ENCODE measurements at places on chromosomes 12 and 14.

GRCh38 chr12:107903341-107904061 is 129.0 kb downstream of the ASCL4 start:
- no peak for DNase-seq

GRCh38 chr12:92337128-92337527 is 191.5 kb upstream of the BTG1 start:
- no peak for DNase-seq

DNA sequence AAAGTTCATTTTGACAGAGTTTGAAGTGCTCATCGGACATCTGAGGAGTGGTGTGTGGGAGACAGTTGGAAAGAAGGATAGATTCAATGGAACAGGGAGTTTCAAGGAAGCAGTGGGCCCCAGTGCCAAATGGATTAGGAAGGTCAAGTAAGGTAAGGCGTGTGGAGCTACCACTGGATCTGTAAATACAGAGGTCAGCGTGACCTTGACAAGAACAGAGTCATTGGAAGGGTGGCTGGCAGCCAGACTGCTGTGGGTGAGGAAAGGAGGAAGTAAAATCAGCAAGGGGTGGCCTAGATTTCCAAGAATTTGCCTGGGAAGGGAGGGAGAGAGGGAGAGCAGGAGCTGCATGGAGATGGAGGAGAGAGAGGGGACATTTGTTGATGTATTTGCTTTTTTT is 68.2 kb upstream of the IGF1 start:
- no peak for DNase-seq

DNA sequence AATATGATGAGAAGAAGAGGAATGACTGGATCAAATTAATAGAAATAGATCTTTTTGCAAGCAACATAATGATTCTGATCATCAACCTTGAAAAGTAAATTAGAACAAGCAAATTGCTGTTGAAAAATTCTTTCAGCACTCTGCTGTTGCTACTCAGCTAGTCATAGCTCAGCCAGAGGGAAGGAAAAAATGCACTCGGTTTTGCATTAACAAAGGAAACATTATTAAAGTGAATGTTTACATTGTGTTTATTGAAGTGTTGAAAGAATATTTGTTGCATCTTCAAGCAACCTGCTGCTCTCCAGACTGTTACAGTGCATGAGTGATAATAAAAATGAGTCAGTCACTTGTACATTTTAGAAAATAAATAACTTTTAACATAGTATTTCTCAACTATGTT is 26.5 kb downstream of the AP5M1 start:
- DNase-seq, result no peak

- DNase-seq, result peak; percentile 16
These were observed 27.3 kb upstream of the ADIPOR2 start for GRCh38 chr12:1663440-1664132.

GRCh38 chr12:93056971-93057535 is 128.0 kb upstream of the EEA1 start:
- DNase-seq, result no peak

DNA sequence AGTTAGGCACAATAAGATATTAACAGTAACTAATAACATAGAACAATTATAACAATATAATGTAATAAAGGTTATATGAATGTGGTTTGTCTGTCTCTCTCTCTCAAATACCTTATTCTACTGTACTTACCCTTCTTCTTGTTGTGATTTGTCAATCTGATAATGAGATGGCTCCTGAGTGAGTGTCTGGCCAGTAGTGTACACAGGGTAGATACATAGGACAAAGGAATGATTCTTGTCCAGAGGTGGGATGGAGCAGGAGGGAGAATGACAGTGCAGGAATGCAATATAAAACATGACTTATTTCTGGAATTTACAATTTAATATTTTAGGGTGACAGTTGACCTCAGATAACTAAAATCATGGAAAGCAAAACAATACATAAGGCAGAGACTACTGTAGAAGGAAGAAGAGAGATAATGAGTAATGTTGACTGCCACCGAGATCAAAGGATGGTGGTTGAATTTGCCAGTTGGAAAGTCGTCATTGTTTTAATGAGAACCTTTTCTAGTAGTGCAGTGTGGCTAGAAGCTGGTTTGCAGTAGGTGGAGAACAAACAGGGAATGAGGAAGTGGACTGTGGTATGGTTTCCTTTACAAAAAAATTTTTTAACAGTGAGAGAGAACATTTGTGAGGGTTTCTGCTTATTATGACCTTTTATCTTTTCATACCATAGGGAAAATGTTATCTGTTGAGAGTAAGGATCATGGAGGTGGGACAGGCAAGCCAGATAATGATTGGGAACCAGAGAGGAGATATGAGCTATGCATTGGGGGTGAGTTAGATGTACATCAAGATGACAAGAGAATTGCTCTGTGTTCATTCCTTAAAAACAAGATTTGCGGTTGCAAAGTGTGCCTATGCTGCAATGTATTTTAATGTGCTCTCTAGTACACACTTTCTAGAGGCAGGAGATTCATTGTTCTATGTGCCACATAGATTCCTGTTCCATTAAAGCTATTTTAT is 458.3 kb downstream of the BTG1 start:
- peak; percentile 5 for DNase-seq

DNA sequence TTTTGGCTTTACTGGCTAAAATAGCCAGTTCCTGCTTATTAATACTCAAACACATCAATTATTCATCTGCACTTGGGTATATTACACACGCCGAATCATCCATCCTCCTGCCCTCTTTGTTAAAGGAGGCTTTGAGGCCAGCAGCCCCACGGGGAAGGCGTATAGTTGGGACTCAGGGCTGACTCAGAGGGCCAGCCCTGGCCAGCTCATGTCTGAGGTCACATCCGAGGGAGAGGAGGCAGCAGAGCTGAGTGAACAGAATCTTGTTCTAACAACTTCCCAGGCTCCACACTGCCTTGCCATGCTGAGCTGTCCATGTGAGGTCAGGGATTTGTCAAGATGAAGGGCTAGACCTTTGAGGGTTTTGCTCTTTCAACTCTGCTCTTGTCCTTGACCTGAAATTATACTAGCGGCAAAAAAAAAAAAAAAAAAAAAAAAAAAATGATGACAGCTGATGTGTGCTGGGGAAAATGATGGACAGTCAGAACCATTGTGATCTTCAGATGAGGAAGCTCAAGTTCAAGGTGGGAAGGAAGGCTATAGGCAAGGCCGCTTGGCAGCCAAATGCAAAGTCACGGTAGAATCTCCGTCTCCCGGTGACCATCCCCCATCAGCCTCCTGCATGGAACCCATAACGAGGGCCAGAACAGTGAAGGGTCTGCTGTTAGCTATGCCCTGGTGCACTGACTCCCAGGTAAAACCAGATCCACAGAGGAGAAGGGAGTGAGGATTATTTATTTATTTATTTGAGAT is 12.5 kb upstream of the MARK3 start:
- DNase-seq, result no peak

GRCh38 chr14:60655119-60655897 is 6.0 kb upstream of the SIX1 start:
- DNase-seq, result no peak

DNA sequence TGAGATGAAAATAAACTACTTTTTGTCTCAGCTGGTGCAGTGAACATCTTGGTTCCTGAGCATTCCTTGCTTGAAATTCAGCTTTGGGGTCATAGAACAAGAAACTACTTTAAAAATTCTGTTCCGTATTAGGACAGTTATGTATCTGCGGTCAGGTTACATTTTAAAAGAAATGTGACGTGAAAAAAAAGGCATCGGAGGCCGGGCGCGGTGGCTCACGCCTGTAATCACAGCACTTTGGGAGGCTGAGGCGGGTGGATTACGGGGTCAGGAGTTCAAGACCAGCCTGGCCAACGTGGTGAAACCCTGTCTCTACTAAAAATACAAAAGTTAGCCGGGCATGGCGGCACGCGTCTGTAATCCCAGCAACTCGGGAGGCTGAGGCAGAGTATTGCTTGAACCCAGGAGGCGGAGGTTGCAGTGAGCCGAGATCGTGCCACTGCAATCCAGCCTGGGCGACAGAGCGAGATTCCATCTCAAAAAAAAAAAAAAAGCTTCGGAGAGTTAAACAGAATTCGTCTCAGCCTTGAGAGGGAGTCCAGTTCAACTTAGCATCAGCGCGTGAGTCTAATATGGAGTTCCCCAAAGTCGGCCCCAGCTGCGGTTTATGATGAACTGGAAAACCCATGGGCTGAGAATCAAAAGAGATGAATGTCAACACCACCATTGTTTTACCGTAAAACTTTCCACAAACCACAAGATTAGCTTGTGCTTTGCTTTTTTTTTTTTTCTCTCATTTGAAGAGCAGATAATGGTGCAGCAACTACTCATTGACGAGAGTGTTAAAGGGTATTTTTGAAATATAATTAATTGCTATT is 2.1 kb upstream of the SLC2A13 start:
- no peak for DNase-seq

DNA sequence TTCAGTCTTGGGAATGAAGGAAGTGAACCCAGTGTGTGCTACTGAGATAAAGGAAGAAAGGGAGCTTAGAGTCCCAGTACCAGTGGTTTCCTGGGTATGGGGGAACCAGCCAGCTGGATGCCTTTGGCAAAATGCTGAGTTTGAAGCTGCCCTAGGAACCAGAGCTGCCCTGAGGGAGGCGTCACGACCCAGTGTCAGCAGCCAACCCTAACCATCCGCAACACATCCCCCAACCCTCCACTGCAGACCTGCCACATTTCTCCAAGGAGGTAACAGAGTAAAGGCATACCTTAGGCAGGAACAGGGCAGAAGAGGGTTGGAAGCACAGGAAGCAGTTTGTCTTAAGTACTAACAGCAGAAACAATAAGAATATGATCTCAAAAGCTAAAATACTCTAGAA is 28.6 kb downstream of the PRDM4 start:
- no peak for DNase-seq

- DNase-seq, result no peak
These were observed 320.5 kb downstream of the CACNA1C start for GRCh38 chr12:2373307-2373706.

- DNase-seq, result no peak
These were observed 87.0 kb downstream of the FOXN4 start for GRCh38 chr12:109222062-109222461.

DNA sequence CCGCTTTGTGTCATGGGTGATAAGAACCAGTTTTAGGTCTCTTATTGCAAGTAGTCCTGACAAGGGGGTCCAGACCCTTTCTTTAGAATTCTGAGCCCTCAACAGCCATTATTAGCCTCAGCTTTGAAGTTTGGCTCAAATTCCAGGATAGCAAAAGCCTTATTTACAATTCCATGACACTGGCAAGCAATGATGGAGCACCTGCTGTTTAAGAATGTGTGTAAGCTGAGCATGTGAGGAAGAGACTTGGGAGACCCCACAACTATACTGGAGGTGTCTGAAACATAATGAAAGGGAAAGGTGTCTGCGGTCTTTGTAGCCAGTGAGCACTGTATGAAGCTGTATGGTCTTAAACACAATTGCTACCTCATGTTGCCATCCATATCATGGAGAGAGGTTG is 119.8 kb downstream of the TBX5 start:
- no peak for DNase-seq

- DNase-seq, result no peak
These were observed 9.5 kb downstream of the TMEM132C start for GRCh38 chr12:128276471-128276870.

GRCh38 chr12:85280165-85280983 is at the start of gene ALX1:
Gene ALX1, plus strand, starts transcription at chr12:85280220. Its CDS starts 42 bp downstream, at chr12:85280262.
- no peak for DNase-seq

GRCh38 chr14:104887623-104888488 is 22.8 kb downstream of the CEP170B start:
- no peak for DNase-seq

DNA sequence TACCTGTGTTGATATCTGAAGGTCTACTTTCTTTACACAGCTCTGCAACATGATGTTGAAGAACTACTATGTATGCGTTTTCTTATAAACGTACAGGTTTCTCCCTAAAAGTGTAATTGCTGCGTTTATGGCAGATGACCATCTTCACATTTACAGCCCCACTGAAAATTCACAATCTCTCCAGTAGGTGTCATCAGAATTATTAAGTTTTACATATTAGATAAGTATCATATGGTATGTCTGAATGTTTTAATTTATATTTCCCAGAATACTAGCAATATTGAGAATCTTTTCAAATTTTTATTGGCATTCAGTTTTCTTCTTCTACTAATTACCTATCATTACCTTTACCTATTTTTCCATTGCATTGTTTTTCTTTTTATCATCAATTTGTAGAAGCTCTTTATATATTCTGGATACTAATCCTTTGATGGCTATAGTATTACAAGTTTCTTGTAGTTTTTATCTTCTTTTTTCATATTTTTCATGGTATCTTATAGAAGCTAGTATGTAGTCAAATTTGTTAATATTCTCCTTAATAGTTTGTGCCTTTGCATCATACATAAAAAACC is 123.5 kb downstream of the CAPZA3 start:
- DNase-seq, result no peak

DNA sequence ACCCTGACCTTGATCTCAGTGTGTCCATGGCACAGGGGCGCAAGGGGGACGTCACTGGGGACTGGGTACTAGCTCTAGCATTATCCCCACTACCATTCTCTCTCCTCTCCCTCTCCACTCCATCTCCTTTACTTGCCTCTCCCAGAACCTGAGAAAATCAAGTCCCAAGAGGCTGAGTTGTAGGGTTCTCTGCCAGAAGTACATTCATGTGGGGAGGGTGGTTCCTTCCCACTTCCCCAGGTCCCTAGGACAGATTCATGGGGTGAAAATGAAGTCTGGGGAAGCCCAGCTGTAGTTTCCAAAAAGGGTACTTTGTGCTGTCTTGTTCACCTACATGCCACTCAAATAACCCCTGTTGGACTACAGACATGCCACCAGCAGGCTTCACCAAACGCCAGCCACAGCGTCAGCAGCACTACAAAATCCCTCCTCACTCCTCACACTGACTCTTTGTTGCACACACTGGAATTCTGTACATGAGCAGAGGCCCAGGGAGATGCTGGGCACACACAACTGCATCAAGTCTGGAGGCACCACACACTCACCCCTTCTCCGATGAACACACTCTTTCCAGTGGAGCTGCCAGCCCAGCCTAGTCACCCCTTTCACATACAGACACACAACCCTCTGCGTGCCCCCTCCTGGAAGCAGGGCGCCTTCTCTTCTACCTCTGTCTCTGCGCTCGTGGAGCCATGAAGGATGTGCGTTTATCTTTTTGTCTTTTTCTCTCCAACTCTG is 6.9 kb downstream of the RARG start:
- DNase-seq, result no peak

- DNase-seq, result no peak
These were observed 359.9 kb downstream of the AEBP2 start for GRCh38 chr12:19799216-19799615.

GRCh38 chr12:69044887-69045286 is 111.9 kb upstream of the CPM start:
- DNase-seq, result no peak

GRCh38 chr14:105409364-105409763 is 10.3 kb upstream of the MTA1 start:
- DNase-seq, result no peak

DNA sequence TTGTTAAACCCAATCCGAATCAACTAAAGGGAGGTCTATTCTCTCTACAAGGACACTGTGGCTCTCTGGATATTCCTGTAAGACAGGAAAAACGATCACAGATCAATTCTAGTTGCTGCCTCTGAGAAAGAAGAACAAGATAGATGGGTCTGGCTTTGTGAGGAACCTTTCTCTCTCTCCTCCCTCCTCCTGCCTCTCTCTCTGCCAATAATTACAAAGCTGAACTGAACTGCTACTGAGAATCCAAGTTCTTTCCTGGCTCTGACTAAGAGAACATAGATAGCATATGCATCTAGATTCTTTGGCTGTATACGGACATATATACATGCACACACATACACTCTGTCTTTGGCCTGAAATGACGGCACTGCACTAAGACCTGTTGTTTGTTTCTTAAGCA is 27.6 kb downstream of the ETV6 start:
- no peak for DNase-seq
